A549 treated with Mapracorat at 1 μM for 4 hours (cell line): ENCODE measurements at places on chromosomes 2 and 18. TPM values are rescaled to one million over a fixed set of nuclear protein-coding genes. Genes with fewer than 3 reads are reported as not detected.

SIX2 gene
- total RNA-seq: 0.96 to 1.4 TPM (median 1.2 TPM) in 5 replicates

POTEE gene
- 0.02 to 0.07 TPM (median 0.05 TPM) in 4 of 5 replicates, not detected in the other for total RNA-seq

NEU2 gene
- total RNA-seq: not detected in 5 replicates

EIF2AK3 gene
- 29.3 to 42.0 TPM (median 40.0 TPM) in 5 replicates for total RNA-seq

XDH gene
- total RNA-seq: 1.1 to 1.7 TPM (median 1.1 TPM) in 5 replicates

MC2R gene
- not detected in 5 replicates for total RNA-seq

SRD5A2 gene
- total RNA-seq: 0.03 to 0.04 TPM (median 0.03 TPM) in 3 of 5 replicates, not detected in the others

EFHD1 gene
- 4.0 to 5.0 TPM (median 4.2 TPM) in 5 replicates for total RNA-seq
